ENCODE measurements at places on chromosomes 12 and 14.

DNA sequence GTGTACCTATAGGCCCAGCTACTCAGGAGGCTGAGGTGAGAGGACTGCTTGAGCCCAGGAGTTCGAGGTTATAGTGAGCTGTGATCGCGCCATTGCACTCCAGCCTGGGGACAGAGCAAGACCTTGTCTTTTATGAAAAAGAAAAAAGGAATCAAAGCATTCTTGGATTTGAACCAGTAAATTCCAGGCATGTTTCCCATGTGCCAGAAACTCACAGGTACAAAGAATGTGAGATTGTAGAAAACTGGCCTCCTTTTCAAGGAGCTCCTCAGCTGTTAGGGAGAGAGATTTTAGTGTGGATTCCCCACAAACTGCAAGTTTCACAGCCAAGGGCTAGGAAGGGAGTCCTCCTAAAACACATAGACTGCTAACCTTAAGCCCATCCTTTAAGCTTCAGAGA is 95.0 kb downstream of the FOXN4 start:
- DNase-seq, result no peak

- DNase-seq, result no peak
Measured at GRCh38 chr14:94338023-94338422, 14.9 kb upstream of the SERPINA6 start.

GRCh38 chr12:50083301-50083700 is 1.8 kb upstream of the SMARCD1 start:
- DNase-seq, result no peak

DNA sequence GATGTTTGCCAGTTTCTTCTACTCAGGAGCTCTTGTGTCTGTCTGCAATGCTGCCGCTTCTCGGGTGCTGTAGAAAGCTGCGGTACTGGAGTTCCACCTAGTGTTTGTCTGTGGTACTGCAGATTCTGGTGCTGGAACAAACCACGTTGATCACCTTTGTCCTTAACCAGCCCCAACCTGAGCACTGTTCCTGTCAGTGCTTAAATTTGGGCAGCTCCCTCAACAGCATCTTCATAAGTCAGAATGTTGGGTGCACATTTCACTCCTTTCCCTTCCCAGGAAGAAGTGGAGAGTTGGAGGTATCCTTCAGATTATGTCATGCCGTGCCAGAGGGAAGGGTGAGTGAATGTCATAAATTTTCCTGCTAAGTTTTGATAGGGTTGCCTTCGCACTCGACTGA is 48.7 kb upstream of the LALBA start:
- DNase-seq, result peak; percentile 68

DNA sequence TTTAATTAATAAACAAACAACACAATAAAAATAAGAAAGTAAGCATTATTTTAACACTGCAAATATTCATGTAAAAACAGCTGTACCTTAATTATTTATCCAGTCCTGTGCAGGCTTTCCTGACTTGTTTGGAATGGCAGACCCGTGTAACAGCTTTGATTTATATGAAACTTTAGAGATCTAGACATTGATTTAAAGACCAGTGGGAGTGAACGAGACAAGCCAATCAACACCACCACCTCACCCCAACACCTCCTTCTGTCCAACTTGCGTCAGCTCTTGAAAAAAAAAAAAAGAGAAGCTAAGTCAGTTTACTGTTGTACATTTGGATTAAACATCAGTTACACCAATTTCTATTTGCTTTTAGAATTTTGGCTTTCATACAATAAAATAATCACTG is 22.3 kb downstream of the SLC38A4 start:
- no peak for DNase-seq

DNA sequence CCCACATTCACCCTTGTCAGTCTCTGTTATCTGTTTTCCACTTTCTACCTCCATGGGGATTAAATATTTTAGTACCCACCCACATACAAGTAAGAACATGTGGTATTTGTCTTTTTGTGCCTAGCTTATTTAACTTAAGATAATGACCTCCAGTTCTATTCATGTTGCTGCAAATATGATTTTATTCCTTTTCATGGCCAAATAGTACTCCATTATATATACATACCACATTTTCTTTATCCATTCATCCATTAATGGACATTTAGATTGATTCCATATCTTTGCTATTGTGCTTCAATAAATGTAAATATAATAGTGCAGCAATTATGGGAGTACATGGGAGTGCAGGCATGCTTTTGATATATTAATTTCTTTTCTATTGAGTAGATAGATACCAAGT is 185.8 kb downstream of the RPAP3 start:
- DNase-seq, result no peak

DNA sequence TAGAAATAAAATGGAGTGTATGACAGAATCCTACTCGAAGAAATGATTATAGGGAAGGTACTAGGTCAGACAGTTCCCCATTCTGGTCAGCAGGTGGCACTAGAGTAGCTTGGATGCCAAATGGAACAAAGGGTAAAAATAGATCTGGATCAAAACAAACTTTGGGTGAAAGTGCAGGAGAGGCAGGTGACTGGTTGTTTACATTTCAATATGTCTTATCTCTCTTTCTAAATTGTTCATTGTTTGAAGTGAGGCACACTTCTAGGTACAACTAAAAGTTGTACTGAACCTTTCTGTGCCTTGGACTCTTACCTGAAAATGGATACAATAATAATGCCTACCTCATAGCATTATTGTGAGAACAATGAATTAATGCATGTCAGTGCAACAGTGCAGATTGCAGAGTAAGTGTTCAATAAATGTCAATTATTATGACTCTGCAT is 62.0 kb upstream of the OSBPL8 start:
- peak; percentile 66 for DNase-seq
